Left kidney (tissue), 8 donors: ENCODE measurements at places on chromosomes 3 and 15. TPM values are rescaled to one million over a fixed set of nuclear protein-coding genes. Genes with fewer than 3 reads are reported as not detected.

DNA sequence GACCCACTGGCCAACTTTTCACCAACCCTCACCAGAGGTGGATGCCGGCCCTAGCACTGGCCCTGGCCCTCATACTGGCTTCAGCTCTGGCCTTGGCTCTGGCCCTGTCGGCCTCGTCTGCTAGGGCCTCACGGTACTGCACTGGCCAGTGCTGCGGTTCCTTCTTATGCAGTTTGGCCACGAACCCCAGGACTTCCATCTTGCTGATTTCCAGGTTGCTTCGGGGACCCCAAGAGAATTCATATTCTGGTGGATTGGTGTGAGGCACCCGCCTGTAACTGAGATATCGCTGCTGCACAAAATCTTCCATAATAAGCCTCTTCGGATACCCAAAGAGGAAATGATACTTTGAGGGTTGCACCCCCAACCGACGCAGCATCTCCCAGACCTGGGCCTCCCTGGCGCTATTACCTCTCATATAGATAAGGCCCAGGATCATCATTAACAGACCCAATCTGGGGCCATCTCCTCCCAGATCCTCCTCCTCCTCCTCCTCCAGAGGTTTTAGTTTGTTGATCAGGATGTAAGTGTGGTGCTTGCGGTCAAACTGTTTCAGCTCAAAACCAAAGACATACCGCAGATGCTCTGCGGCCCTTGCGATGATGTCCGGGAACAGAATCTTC lies 883 bp downstream of the MAGEF1 start:
- DNase-seq: no peak

DNA sequence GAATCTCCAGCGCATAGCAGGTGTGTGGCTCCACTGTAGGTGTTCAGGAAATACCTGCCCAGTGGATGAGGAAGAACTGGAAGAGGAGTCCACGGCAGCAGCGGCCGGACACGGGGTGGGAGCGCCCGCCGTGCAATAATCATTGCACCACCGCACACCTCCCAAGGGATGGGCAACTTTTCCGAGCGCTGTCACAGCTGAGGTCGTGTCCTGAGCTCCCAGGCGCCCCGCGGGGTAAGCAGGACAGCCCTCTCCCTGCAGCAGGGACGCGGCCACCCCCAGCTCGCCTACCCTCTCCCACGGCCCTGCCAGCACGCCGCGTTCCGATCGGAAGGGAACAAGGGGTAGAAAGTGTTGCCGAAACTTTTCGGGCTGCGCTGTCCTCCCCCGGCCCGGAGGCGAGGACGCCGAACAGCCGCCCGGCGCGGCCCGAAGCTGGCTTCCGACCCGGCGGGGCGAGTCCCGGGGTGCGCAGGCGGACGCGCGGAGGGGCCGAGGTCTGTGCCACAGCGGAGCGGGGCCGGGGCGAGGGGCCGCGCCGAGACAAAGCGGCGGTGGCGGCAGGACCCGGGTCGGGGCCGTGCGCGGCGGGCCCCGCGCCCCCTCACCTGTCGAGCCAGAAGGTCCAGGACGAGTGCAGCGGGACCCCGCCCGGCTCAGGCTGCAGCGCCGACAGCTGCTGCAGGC lies 475 bp downstream of the EIF4E3 start:
- DNase-seq: no peak

DNA sequence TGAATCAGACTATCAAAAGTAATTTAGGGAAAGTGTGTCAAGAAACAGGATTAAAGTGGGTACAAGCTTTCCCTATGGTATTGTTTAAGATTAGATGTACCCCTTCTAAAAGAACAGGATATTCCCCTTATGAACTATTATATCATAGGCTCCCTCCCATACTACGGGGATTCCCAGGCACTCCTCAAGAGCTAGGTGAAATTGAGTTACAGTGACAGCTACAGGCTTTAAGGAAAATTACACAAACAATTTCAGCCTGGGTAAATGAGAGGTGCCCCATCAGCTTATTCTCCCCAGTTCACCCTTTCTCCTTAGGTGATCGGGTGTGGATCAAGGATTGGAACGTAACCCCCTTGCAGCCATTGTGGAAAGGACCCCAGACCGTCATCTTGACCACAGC lies 240.8 kb upstream of the CNTN6 start:
- DNase-seq: no peak

- DNase-seq: no peak
These were observed 3.2 kb downstream of the ULK3 start for GRCh38 chr15:74839526-74840395.

GRCh38 chr15:63772520-63772919 lies 61.2 kb downstream of the HERC1 start:
- DNase-seq: no peak

DNA sequence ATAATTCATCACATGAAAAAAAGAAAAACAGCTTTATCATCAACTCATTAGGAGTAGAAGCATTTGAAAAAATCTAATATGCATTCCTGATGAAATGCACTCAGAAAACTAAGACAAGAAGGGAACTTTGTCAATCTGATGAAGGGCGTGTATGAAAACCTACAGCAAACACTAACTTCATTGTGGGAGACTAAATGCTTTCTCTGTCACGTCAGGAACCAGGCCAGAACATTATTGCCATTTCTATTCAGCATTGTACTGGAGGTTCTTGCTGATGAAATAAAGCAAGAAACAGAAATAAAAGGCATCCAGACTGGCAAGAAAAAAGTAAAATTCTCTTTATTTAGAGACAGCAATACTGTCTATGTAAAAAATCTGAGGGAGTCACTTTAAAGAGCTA lies 235.2 kb downstream of the GABRB3 start:
- no peak for DNase-seq

GRCh38 chr15:65837301-65838294 lies 31.7 kb upstream of the RAB11A start:
- no peak for DNase-seq

GRCh38 chr3:188662795-188663194 lies 508.8 kb downstream of the LPP start:
- no peak for DNase-seq

DNA sequence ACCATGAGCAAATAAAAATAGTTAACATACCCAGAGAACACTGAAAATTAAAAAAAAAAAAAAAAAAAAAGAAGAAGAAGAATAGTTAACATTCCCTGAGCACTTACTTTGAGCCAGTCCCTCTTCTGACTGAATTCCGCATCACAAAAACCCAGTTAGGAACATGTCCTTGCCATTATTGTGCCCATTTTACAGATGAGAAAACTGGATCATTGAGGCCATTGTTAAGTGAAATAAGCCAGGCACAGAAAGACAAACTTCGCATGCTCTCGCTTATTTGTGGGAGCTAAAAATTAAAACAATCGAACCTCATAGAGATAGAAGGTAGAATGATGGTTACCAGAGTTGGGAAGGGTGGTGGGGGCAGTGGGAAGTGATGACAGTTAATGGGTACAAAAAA lies 119.5 kb downstream of the FGF12 start:
- DNase-seq: no peak

- DNase-seq: no peak
These were observed 309.5 kb upstream of the TRIM42 start for GRCh38 chr3:140368223-140368811.

DNA sequence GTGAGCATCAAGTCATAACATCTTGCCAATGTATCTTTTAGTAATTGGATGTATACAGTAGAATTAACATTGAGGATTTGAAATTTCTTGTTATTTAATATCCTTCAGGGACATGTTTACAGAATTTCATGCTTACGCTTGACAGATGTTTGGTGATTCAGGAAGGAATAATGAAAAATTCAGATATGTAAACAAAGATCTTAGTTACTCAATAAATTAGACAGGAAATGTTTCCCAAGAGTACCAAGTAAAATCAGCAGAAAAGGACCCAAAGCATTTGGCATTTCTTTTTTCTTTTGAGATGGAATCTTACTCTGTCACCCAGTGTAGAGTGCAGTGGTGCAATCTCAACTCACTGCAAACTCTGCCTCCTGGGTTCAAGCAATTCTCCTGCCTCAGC lies 4.7 kb upstream of the COL6A5 start:
- DNase-seq: no peak

DNA sequence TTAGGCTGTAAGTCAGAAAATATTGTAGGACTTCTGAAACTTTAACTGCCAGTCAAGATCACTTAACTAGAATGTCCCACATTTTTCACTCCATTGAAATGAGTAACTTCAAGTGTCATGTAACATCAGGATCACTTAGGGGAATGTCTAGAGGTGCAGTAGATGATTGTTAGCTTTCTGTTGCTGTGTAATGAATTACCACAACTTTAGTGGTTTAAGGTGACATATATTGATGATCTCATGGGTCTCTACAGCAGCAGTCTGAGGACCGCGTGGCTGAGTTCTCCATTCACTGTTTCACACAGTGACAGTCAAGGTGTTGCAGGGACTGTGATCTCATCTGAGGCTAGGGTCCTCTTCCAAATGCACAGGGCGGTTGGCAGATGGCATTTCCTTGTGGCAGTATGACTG lies 82.7 kb downstream of the SLC25A26 start:
- no peak for DNase-seq

DNA sequence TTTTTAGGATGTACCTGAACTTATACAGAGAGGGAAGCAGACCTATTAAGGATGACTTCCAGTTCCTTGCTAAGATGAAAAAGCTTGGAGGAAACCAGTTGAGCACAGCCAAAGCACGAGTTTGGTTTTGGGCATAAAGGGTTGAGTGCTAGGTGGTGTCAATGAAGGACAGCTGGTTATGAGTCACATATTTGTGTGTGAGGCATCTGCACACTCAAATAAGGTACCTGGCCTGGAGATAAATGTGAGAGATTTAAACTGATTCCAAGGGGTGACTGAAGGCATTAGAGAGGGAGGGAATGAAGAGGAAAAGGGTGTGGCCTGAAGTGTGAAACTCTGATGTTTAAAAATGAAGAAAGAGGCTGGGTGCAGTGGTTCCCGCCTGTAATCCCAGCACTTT lies 486.7 kb downstream of the DIPK2A start:
- no peak for DNase-seq

DNA sequence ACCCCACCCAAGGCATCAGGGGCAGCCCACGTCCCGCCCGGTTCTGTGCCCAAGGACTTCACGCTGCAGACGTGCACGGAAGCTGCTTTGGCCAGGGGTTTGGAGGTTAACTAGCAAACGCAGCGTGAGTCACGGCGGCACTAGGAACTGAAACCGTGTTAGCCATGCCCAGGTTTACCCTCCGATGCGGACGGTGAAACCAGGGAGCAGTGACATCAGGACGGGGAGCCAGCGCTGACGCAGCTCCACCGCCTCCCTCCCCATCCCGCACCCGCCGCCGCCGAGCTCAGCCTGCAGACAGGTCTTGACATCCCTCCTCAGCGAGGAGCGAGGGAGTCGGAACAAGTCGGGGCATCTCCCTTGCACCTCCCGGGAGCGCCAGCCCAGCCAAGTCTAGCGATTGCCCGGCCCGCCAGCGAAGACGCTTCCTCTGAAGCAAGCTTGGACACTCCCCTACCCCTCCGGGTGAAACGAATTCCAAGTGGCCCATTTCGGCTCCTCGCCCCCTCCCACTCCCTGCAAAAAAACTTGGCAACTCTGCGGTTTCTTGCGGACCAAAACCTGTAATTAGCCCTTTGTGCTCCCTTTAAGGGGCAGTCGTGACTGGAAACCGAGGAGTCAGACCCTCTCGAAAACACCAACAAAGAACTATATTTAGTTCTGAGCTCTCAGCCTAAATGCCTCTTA lies 1.4 kb upstream of the RAP2B start:
- DNase-seq: peak; percentile 40

GRCh38 chr3:195897853-195898415 lies 10.4 kb downstream of the TNK2 start:
- DNase-seq: no peak

- no peak for DNase-seq
These were observed 168.1 kb upstream of the CD96 start for GRCh38 chr3:111373861-111374260.

GRCh38 chr3:44363591-44363990 lies 25.0 kb downstream of the TCAIM start:
- DNase-seq: no peak

GRCh38 chr3:122189357-122189756 lies 5.9 kb downstream of the CASR start:
- DNase-seq: no peak

DNA sequence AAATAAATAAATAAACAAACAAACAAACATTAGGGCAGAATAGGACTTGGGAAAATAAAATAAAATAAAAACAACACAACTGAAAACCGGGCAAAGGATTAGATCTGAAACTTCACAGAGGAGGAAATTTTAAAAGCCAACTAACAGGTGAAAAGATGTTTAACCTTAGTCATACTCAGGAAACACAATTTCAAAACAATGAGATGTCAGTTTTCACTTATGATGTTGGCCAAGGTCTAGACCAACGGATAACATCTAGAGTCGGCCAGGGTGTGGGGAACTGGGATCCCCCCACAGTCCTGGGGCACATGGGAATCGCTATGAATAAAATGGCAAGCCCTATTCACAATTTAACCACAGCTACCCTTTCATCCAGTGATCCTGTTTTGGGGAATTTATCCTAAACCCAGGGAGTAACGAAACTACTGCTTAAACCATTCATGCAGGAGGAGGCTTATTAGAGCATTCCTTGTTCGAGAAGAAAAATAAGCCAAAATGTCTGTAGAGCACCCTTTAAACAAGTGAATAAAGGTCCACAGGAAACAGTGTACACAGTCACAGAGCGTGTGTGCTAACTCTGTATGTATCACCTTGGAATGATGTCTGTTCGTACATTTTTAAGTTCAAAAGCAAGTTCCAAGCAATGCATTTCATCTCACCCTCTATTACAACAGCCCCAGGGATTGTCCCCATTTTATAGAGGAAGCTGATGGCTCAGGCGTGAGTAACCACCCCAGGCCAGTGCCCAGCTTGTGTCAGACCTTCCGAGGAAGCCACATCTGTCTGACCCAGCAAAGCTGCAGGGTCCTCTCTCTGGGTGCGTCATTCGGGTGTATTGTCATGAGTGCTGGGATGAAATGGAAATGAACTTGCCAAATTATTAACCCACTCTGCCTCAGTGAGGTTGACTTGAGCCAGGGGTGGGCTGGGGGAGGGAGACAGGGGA lies 6.3 kb upstream of the ANPEP start:
- DNase-seq: no peak

The TRIM71 gene
- 10.4 TPM for polyA plus RNA-seq

The CCR9 gene
- polyA plus RNA-seq: 0.05 TPM

The SLC41A3 gene
- 72.0 TPM for polyA plus RNA-seq

The LTK gene
- polyA plus RNA-seq: 1.7 TPM

The NEO1 gene
- 167 TPM for polyA plus RNA-seq

The ARNT2 gene
- 60.8 TPM for polyA plus RNA-seq

The ZNF660 gene
- polyA plus RNA-seq: 15.9 TPM

The EIF4E3 gene
- polyA plus RNA-seq: 13.1 TPM

The SERF2 gene
- 529 TPM for polyA plus RNA-seq

The HHLA2 gene
- polyA plus RNA-seq: 21.3 TPM

The SATB1 gene
- 44.0 TPM for polyA plus RNA-seq

The ZNF80 gene
- 0.15 TPM for polyA plus RNA-seq
